Thoracic aorta endothelial cell (primary cell): ENCODE measurements at places on chromosomes 11 and 22. TPM values are rescaled to one million over a fixed set of nuclear protein-coding genes. Genes with fewer than 3 reads are reported as not detected.

ARHGAP20 gene
- total RNA-seq = 9.2 and 10.0 TPM in 2 replicates

STK33 gene
- total RNA-seq = 0.53 and 1.1 TPM in 2 replicates

OR8G5 gene
- total RNA-seq = not detected in 2 replicates

MUC2 gene
- total RNA-seq = not detected in 2 replicates
